ENCODE measurements at places on chromosomes 4 and X. TPM values are rescaled to one million over a fixed set of nuclear protein-coding genes. Genes with fewer than 3 reads are reported as not detected.

The MTMR8 gene
- 0.53 TPM for total RNA-seq

The NR0B1 gene
- total RNA-seq = 33.7 TPM

The SLC16A2 gene
- total RNA-seq = 17.8 TPM

The HTN3 gene
- total RNA-seq = not detected

The BEX1 gene
- total RNA-seq = not detected

The PRSS12 gene
- total RNA-seq = 0.14 TPM

The CCSER1 gene
- total RNA-seq = not detected
